GOT3 (cell line): ENCODE measurements at places on chromosomes 2 and 18.

DNA sequence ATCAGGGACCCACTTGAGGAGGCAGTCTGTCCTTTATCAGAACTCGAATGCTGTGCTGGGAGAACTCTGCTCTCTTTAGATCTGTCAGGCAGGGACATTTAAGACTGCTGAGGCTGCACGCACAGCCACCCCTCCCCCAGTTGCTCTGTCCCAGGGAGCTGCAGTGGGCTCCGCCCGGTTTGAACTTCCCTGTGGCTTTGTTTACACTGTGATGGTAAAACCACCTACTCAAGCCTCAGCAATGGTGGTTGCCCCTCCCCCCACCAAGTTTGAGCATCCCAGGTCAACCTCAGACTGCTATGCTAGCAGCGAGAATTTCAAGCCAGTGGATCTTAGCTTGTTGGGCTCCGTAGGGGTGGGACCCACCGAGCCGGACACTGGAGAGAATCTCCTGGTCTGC lies 11.8 kb upstream of the LHCGR start:
- no peak for DNase-seq

- DNase-seq, result no peak
These were observed 371.8 kb downstream of the EPHA4 start for GRCh38 chr2:221200184-221200839.

- DNase-seq, result no peak
These were observed 249.4 kb downstream of the ALPK2 start for GRCh38 chr18:58379443-58379842.

DNA sequence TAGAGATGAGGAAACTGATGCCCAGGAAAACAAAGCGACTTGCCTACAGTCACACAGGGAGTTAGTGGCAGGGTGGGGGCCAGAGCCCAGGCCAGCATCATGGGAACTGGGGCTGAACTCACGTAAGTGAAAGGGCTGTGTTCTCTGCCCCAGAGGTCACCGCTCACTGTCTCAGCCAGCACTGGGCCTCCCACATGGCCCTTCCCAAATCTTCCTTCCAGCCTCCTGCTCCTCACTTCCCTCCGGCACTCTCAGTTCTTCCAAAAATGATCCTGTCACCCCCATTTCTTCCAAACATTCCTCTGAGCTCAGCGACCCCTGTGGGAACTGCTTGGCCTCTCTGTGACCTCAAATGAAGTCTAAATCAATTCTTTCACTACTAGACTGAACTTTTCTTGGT lies 90.5 kb upstream of the TMEM247 start:
- no peak for DNase-seq

DNA sequence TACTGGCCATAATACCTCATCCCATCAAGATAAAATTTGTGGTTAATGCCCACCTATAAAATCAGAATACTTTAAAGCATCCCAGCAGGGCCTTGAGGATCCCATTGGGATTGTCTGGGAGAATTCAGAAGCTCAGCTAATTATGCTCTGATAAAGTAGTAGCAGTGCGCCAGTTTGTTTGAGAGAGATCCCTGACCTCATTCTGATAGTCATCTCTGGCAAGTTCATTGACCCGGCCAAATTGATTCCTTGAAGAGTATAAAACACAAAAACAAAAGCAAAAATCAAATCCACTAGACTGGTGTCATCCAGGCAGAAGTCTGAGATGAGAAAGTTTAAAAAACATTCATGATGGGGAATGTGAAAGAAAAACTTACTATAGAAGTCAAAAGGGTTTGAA lies 14.1 kb downstream of the ABCG5 start:
- no peak for DNase-seq

DNA sequence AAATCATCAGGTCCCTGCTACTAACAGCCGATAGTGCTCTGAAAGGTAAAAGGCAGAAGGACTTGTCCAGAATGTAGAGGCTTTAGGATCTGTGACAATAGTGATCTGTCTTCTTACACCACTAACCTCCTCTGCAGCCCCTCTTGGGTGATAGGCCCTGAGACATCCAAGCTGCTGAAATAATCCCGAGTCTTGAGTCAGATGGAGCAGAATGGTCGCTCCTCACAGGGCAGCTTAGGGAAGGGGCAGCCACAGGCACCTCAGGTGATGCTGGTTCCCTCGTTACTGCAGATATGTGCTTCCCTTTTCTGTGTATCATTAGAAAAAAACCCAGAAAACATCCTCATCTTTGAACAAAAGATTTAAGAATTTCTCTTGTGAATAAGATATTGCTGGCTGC lies 157.1 kb upstream of the DLX2 start:
- DNase-seq, result no peak

DNA sequence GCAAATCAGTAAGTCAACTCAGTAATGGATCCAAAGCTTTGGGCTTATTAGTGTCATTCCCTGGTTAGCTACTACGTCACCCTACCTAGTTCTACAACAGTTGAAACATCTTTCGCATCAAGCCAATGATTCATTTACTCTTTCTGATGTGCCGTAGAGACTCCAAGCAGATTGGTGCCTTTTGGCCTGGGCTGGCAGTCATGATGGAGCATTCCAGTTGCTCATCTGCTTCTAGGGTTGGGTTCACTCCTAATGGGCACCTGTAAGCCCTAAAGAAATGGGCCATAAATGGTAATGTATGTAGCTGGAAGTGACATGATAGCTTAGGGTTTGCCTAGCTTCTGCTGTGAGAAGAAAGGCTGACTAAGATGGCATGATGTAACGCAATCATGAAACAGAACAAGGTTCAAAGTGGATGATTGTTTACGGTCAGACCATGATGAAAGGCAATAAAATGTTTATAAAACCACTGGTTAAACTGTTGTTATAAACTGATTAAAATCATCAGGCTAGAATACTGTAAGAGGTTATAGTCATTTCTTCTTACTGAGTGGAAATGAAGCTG lies 20.4 kb upstream of the CCL20 start:
- DNase-seq, result no peak

GRCh38 chr2:202771336-202771735 lies 100.2 kb downstream of the ICA1L start:
- no peak for DNase-seq

DNA sequence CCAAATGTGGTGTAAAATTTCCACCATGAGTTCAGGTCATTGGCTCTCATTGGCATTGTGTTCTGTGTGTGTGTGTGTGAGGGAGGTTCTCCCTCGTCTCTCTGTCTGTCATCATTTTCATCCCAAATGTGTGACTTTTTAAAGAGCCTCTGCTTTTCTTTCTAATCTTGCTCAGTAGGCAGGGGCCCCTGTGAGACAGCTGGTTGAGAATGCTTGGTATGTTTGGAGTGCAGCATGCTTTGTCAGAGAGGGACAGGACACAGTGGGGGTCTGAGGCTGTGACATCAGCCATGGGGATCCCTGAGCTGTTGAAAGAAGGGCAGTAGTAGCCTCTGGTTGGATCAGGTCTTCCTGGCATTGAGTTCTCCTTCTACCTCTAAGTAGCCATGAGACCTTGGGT lies 10.6 kb downstream of the PTPRM start:
- no peak for DNase-seq

DNA sequence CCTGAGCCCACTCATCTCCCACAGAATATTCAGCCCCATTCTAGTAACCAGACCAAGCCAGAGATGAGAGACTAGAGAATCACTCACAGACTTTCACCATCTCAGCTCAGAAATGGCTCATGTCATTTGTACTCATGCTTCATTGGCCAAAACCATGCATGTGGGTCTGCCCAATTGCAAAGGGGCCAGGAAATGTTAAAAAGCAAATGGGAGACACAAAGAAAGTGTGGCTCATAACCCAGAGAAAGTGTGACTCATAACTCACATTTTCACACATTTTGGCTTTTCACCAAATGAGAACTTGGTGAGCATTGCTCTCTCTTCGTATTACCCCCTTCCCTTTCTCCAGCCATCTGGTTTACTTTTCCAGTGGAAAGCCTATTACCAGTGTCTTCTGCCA lies 66.2 kb downstream of the MDH1 start:
- no peak for DNase-seq

GRCh38 chr2:166239548-166239947 lies 111.7 kb upstream of the SCN1A start:
- no peak for DNase-seq

GRCh38 chr2:96806468-96807126 lies 9.5 kb upstream of the CNNM3 start:
- DNase-seq, result no peak

DNA sequence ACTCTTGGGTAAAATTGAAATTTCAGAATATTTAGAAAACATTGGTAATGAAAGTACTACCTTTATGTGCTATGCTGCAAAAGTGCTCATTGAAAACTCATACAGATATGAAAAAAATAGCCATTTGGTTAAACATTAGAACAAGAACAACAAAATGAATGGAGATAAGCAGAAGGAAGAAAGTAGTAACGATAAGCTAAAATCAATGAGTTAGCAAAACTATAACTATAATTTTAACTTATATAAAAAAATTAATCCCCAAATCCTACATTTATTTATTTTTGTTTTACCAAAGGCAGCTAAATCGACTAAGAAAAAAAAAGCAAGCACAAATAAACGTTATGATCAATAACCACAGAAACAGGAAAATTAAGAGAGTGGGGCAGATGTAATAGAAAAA lies 99.2 kb downstream of the CERS6 start:
- DNase-seq, result no peak

GRCh38 chr2:226839161-226839560 lies 3.3 kb downstream of the RHBDD1 start:
- no peak for DNase-seq

DNA sequence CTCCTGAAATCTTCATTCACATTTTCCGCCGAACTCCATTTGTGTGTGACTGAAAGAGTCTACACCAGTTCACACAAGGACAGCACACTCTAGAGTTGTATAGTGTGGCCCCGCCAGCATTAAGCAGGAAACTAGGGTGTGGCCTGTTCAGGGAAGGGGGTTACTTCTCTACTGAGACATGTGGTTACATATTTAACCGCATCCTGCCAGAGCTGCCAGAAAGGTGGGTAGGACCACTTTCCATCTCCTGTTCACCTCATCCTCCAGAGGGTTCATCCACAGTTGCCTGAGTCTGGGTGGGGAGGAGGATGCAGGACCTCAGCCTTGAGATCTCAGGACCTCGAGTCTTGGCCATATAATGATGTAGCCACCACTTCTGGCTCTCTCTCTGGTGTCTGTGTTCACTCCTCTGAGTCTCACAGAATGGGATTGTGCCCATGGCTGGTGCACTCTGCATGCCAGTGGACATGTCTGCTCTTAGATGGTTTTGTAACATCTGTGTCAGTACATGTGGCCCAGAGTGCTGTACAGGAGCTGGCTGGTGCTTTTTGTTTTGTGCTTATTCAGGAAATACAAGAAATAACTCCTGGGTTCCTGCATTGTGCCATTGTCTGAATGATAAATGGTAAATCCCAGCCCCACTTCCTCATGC lies 7.7 kb upstream of the SP140L start:
- DNase-seq, result no peak

DNA sequence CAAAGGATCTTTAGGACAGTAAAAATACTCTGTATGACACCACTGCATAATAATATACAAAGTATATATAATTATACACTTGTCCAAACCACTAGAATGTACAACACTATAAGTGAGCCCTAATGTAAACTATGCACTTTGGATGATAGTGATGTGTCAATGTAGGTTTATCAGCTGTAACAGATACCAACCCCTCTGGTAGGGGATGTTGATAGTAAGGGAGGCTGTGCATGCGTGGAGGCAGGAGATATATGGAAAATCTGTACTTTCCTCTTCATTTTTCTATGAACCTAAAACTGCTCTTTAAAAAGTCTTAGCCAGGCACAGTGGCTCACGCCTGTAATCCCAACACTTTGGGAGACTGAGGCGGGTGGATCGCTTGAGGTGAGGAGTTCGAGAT lies 37.5 kb upstream of the SP3 start:
- no peak for DNase-seq

GRCh38 chr2:8682719-8683667 lies 1.1 kb downstream of the ID2 start:
- DNase-seq, result no peak

DNA sequence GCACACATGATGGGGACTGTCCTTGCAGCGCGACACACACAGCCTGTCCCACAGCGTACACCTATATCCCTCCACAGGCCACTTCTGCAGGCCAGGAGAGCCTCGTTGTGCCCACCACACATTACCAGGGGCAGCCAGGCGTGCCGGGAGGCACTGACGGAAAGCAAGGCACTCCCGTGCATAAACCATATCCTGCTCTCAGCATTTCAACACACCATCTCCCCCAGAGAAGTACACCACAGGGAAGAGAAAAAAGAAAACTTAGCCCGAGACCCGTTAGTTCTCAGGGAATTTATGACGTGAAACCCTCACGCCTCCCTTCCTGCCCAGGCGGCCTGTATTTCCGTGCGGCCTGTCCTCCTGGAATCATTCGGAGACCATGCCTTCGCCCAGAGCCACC lies 24.6 kb upstream of the SALL3 start:
- DNase-seq, result no peak

- no peak for DNase-seq
These were observed 37.8 kb upstream of the RNF125 start for GRCh38 chr18:31980863-31981262.

GRCh38 chr18:5969355-5969988 lies 74.2 kb upstream of the TMEM200C start:
- DNase-seq, result no peak

GRCh38 chr18:58497845-58498244 lies 131.0 kb downstream of the ALPK2 start:
- DNase-seq, result no peak

DNA sequence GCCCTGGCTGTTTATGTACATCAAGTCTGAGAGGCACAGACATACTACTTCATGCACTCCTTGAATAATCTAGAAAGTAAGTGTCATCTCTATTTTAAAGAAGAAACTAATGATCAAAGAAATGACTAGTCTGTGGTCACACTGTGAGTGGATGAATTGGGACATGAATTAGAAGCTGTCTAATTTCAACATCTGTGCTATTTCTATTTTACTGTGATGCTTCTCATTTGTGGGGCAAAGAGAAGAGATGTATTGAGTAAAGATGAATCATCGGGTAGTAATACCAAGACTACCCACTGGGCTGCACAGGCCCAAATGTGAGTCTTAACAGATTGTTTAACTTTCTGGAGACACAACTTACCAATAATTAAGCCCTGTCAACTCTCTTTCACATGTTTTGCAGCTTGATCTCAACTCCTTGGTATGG lies 42.4 kb upstream of the MTIF2 start:
- no peak for DNase-seq

DNA sequence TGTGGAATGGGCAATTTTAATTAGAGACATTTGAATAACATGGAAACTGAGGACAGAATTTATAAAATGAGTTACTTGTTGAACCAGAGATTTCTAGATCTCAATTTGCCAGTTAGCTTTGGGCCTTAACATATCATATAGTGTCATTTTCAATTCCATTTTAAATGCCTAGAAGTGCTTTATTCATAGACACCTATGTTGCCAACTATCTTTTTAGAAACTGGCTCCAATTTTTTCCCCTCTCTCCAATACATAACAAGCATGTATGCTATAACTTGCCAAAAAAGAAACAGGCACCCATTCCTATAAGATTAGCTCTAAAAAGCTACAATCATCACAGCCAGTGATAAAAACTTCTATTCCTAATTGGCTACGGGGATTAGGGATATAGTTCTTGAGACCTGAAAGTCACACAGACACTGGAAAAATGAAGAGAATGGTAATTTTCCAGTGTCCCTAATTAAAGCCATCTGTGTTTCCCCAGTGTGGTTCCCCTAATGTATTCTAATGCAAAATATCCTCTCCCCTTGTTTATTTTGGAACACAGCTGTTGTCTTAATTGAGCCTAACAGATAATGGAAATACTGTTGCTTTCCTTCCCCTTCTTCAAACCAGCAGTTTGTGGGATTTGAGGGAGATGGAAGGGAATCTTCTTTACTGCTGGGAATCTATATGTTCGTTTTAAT lies 205.5 kb upstream of the FSHR start:
- DNase-seq, result no peak

GRCh38 chr2:132583666-132584360 lies 86.2 kb downstream of the LYPD1 start:
- DNase-seq, result no peak
